ENCODE measurements at places on chromosomes 3 and 15.

- peak; percentile 18 for DNase-seq
Observed at GRCh38 chr3:185822221-185823000, 2.4 kb downstream of the IGF2BP2 start.

GRCh38 chr3:105285653-105286241, 81.0 kb upstream of the ALCAM start:
- DNase-seq: no peak

DNA sequence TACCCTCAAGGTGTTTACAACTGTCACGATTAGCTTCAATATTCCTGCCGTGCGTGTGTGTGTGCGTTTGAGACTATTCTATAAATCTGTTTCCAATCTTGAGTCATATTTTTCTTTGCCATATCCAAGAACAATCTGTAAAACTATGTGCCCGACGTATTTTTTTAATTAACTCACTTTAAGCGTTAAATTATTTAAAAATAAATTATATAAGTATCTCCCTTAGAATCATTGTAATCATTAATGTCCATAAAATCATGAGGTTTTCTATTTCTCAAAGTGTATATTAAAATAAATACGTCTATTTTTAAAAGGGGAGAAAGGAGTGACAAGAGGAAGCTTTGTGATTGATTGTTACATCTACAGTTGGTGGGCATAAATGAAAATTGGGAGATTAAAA, 2.9 kb downstream of the SETMAR start:
- no peak for DNase-seq

DNA sequence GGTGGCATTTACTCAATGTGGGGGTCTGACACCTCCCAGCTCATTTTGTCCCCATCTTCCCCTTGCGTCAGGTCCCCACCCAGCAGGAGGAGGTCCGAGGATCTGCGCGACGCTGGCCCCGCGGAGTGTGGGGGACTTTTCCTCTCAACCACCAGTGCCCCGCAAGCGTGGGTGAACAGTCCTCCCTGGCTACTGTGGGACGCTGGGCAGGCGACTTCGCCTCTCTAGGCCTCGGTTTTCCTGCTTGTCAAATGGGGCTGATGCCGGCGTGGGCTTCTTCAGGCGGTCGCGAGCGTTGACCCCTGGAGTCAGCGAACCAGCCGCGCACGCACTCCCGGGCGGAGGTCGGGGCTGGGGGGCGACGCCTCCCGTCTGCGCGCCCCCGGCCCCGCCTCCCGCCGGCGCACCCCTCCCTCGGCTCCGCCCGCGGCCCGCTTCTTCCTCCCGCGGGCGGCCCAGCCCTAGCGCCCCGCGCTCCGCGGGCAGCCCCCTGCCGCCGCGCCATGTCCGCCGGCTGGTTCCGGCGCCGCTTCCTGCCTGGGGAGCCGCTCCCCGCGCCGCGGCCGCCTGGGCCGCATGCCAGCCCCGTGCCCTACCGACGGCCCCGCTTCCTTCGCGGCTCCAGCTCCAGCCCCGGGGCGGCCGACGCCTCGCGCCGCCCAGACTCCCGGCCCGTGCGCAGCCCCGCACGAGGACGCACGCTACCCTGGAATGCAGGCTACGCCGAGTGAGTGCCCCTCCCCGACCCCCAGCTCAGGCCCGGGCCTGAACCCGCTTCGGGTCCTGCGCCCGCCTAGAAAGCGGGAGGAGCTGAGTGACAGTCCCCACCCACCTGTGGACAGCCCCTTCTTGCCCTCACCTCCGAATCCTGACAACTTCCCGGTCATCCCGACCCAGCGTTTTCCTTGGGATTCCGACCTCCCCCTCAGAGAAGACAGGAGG, at the start of gene PPM1M:
Gene PPM1M (plus strand): TSS at position 438 of the 942 bp plus-strand sequence. CDS start 66 bp downstream, at position 504.
- DNase-seq: peak; percentile 21

All from A673 (cell line).